ENCODE measurements at places on chromosomes 3 and 15.

DNA sequence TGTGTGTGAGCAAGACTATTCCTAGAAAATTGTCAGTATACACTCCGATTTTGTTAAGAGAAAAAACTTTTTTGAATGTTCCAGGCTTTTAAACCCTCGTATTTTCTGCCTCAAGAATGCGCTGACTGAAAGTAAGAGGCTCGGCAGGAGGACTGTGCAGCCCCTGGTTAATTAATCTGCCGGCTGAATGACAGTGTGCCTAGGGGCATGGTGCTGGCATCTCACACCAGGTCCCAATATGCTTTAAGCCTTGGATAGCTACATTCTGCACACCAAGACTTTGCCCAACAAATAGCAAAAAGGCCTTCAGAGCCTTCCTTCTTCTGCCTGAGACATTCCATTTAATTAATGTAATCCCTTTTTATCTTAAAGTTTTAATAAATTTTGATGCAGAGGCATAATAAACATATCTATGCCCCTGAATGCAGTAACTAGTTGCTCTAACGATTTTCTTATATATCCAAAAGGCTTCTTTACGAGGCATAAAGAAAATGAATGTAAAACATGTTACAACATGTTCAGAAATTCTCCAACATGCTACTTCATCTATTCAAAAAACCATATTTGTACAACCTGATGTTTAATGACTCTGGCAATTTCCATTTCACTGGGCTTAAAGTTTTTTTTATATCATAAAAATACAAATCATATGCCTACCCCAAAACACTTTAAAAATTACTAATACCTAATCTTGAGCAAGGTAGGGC, 37.9 kb downstream of the DPH6 start:
- DNase-seq = no peak

DNA sequence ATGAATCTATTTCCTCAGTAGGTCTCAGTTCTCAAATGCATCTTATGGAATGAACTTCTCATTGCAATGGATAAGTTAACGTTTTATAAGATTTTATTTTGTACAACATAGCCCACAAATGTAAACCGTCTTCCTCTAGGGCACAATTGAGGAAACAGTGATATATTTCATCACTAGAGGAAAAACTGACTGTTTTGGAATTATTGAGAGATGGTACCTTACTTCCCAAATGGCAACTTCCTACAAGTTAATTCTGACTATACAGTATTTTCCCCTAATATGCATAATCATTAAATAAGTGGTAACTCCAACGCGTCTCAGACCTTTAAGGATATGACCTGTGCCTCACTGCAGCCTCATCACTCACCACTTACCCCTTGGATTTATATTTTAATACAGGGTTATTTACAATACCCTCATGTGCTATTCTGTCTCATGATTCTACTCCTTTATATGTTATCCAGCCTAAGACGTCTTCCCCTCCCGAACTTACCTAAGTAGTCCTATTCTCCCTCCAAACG, 13.3 kb downstream of the GABPB1 start:
- no peak for DNase-seq

- no peak for DNase-seq
These were observed 1.3 kb downstream of the ELL3 start for GRCh38 chr15:43775411-43775965.

GRCh38 chr3:195319060-195319459, 48.1 kb upstream of the XXYLT1 start:
- DNase-seq = no peak

- DNase-seq = no peak
These were observed 24.2 kb upstream of the GMPPB start for GRCh38 chr3:49747792-49748480.
